ENCODE measurements at places on chromosomes 11 and 22.

DNA sequence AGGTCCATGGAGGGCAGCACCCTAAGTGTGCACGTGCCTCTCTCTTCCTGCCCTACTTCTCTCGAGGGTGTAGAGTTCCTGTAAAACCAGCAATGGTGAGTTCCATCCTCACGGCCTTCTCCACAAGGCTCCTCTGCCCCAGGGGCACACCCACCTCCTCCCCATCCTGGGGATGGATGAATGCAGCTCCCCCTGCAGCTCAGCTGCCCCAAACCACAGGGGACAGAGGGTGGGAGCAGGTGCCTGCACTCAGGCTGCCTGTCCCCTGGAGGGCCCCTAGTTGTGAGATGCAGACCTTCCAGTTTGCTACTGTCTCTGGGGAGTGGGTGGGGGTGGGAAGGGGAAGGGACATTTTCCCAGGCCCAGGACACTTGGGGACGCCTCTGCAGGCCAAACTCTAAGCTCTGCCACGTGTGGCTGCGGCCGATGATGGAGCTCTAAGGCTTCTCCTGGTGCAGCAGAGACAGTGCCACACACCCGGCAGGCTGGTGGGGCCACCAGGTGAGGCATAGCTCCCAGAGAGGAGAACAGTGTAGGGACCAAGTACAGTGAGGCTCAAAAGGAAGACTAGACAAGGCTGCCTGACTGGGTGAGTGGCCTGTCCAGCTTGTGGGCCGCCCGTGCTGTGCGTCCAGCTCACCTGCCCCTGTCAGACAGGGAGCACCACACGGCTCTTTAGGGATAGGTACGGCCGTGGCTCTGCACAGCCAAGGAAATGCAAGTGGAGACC, 540.9 kb downstream of the TBC1D22A start:
- no peak for DNase-seq

DNA sequence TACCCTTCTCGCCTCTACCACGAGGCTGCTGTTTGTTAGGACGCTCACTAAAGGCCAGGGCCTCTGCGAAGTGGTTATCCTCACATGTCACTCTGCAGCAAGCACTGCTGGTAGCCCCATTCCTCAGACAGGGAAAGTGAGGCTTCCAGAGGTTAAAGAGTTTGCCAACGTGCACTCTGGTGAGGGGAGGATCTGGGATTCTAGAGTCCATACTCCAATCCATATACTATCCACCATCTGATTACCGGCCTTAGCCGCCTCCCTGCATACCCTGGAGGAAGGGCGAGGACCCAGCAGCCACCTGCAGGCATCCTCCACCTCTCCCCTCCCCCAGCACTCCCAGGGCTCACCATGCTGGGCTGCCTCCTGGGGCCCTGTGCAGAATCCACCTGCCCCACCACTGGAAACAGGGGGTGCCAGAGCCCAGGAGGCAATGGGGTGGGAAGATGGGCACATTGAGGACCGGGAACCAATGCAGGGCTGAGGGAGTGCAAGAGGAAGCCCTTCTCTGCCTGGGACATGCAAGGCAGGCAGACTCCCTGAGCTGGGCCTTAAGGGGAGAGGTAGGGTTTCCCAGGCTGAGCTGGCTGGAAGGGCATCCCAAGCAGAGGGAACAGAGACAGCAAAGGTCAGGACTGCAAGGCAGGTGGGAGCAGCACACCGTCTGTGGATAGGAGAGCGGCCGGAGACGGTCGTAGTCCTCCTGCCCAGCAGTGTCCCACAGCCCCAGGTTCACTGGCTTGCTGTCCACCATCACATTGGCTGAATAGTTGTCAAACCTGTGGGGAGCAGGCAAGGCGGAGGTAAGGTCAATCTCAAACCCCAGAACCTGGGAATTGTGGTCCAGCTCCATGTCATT, 11.7 kb downstream of the RAC2 start:
- no peak for DNase-seq

- DNase-seq: peak; percentile 97
Measured at GRCh38 chr22:36901411-36902142, 11.9 kb upstream of the CSF2RB start.

DNA sequence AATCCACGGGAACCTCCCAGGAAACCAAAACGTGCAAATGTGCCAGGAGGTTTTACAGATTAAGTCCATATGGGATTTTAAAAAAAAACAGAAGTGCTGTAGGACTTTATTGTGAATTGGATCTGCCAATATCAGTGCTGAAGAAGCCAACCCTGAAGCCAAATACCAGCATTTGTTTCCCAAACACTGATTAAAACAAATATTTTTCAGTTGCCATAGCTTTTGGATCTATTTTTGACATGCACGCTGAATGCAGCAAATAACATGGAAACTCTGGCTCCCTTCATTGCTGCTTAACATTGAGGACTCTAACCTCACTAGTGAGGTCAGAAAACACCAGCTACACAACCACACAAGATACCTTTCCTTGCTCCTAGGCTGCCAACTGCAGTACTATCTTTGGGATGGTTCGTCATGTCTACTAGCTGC, 28.4 kb upstream of the SIK2 start:
- peak; percentile 55 for DNase-seq

DNA sequence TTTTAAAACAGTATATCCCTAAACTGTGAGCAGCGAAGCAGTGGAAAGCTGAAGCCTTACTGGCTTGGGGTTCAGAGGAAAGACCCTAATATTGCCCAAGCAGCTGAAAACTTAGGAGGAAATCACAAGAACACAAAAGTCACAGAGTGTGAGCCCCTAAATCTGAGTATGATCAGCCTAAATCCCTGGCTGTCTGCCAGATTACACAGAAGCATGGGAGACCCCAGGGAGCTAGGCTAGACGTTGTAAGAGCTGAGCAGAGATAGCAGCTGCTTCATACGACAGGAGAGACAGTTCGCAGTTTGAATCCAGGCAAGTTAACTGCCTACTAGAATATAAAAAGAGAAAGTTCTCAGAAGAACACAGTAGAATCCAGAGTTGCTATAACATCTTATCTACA, 81.2 kb downstream of the PACS1 start:
- DNase-seq: no peak

- no peak for DNase-seq
Measured at GRCh38 chr22:41184679-41185078, 20.4 kb upstream of the L3MBTL2 start.

GRCh38 chr11:31050061-31050765, 319.3 kb downstream of the DCDC1 start:
- DNase-seq: no peak

DNA sequence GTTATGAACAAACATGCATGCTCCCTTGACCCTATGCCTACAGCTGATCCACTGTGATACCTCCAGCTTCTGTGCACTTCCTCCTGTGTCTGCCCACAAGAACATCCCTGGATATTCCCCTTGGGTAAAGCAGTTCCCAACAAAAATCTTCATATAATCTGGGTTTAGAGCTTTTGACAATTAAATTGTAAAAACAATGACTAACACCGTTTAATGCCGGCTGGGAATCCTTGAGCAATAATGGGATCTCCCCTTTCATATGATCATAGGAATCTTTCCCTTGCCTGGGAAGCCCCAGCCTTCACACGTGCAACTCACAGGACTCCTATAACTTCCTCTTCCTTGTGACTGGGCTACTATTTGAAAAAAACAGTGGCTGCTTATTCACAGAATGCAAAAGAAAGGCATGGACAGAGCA, 6.3 kb upstream of the ZC3H12C start:
- no peak for DNase-seq

DNA sequence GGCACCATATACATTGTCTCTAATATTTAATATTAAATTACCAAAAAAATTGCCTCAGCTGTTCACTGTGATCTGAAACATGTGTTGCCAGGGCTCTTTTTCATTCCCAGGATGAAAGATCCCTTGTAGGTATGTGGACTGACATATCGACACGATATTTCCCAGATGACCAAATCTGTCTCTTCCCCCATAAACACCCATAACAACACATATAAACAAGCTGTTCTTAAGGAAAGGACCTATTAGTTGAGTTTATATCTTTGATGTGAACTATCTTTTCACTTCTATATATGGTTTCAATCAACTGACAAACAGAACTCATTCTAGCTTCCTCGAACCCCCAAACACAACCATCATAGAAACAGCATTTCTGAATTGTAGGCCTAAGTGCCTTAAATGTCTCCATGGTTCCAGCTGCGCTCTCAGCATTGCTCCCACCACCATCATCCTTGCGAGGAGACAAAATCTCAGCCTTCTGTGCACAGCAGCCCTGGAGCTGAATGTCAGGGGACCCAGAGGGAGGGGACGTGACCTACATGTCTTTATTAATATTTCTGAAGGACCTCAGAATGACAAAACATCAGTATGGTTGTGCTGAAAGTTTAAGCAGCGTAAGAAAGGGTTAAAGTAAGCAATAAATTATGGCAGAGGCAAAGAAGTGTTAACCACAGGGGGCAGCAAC, 67.0 kb downstream of the ETS1 start:
- peak; percentile 35 for DNase-seq

- DNase-seq: no peak
Measured at GRCh38 chr11:15890031-15890713, 466.2 kb downstream of the SOX6 start.

DNA sequence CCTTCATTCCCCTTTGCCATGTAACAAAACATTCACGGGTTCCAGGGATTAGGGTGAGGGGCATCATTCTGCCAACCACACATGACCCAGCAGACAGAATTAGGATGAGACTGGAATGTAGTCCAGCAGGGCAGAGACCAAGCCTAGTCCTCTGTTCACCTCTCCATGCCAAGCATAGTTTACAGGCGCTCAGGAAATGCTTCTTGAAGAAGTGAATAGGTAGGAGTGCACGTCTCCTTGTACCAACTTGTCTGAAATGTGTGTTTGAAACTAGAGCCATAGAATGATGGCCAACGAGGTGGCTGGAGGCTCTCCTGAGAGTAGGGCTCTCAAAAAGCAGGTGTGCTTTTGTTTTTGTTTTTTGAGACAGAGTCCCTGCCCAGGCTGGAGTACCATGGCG, 8.2 kb downstream of the SPINDOC start:
- no peak for DNase-seq

- DNase-seq: no peak
Measured at GRCh38 chr11:4480577-4481239, 1.7 kb upstream of the OR52K1 start.

- DNase-seq: no peak
Measured at GRCh38 chr22:49289822-49290679, 537.6 kb downstream of the BRD1 start.

DNA sequence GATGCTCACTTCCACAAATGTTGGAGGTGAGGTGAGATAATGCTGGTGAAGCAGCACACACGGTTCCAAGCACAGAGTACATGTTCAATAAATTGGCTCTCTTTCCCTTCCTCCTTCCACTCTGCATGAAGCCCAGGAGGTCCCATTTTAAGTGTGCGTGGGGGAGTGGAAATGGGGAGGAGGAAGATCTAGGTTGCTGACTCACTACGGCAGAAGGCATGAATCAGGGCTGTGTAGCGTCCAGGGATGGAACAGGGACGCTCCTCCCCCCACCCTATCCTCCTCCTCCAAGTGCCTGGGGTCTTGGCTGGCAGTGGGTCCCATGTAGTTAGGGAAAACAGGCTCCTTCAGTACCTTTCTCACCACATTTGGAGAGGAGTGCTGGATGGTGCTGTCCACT, 44.2 kb downstream of the TRIM66 start:
- no peak for DNase-seq

GRCh38 chr22:35688913-35689675, 28.6 kb upstream of the APOL5 start:
- no peak for DNase-seq

DNA sequence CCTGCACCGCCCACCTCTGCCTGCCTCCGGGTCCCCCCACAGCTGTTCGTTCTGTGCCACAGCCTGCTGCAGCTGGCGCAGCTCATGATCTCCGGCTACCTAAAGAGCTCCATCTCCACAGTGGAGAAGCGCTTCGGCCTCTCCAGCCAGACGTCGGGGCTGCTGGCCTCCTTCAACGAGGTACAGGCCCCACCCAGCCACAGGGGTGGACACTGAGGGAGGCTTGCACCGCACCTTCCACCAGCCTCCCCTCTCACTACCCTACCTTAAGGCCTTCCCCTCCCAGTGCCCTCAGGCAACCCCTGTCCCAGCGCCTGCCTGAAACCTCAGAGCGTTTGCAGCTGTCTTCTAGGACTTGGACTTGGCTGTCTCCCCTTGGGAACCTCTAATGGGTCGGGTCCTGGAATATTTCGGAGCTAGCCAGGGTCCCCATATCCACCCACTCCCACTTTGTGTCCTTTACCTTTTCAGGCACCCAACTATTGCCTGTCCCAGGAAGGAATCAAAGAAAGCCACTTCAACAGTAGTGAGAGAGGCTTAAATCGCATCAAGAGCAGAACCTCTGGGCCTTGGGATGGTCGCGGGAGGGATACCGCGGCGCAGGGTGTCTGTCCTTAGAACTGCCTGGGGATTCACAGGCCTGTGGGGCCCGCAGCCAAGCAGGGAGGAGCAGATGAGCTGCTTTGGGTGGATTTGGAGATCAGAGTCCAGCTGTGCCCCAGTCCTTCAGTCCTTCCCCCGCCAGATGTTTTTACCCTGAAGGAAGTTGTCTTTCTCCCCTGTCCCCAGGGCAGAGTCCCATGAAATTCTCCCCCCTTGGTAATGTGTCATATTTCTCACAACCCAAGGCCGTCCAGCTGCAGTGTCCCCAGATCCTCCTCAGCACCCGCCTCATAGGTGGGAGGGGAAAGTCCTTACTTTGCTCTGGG, 13.3 kb downstream of the SLCO2B1 start:
- no peak for DNase-seq

GRCh38 chr11:15830741-15831428, 525.5 kb downstream of the SOX6 start:
- no peak for DNase-seq

DNA sequence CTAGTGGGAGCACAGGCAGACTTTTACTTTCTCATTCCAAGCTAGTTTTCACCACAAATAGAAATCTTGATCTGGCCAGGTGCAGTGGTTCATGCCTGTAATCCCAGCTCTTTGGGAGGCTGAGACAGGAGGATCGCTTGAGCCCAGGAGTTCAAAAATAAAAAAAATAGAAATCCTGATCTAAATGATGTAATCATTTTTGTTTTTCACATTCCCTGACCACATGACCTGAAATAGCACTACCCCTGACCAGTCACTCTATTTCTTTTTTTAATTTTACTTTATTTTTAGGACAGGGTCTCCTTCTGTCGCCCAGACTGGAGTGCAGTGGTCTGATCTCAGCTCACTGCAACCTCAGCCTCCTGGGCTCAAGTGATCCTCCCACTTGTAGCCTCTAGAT, 2.3 kb upstream of the TCN2 start:
- no peak for DNase-seq

- DNase-seq: no peak
Measured at GRCh38 chr22:37526376-37526775, 7.2 kb upstream of the CARD10 start.

GRCh38 chr11:114059278-114059983, at the start of gene ZBTB16:
Gene ZBTB16, plus strand, starts transcription at chr11:114059711. Its CDS starts 3,590 bp downstream, at chr11:114063301.
- DNase-seq: peak; percentile 92

- DNase-seq: no peak
Measured at GRCh38 chr11:47267876-47268275, 2.1 kb upstream of the MADD start.

DNA sequence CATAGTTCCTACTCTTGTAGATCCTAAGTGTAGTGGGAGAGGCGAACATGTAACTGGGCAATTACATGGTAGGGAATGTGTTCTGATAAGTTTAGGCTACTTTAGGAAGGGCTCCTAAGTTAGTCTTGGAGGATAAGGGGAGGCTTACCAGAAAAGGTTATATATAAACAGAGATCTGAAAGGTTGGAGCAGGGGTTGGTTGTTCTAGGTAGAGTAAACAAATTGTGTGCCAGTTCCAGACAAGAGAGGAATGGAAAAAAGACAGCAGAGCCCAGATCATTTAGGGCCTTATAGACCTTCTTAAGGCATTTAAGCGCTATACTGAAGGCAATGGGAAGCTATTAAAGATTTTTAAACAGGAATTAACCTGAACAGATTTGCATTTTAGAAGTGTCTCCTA, 74.4 kb downstream of the TRIM44 start:
- no peak for DNase-seq

- peak; percentile 98 for DNase-seq
Measured at GRCh38 chr11:47378010-47378835, at the start of gene SPI1. Gene SPI1, minus strand, starts transcription at chr11:47378547. Its CDS starts 194 bp downstream, at chr11:47378353.

Data from hematopoietic multipotent progenitor cell treated with erythropoietin and hydrocortisone succinate and interleukin-3 and kit ligand, for 4 days (in vitro differentiated cells).